ENCODE measurements at places on chromosomes 6 and 20.

DNA sequence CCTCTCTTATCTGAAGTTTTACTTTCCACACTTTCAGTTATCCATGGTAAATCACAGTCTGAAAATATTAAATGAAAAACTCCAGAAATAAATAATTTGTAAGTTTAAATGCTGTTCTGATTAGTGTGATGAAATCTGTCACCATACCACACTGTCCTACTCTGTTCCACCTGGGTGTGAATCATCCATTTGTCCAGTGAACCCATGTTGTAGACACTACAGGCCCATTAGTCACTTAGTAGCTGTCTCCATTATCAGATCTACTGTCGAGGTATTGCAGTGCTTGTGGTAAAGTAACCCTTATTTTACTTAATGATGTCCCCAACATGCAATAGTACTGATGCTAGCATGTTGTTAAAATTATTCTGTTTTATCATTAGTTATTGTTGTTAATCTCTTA lies 29.2 kb upstream of the MMS22L start:
- DNase-seq, result no peak

DNA sequence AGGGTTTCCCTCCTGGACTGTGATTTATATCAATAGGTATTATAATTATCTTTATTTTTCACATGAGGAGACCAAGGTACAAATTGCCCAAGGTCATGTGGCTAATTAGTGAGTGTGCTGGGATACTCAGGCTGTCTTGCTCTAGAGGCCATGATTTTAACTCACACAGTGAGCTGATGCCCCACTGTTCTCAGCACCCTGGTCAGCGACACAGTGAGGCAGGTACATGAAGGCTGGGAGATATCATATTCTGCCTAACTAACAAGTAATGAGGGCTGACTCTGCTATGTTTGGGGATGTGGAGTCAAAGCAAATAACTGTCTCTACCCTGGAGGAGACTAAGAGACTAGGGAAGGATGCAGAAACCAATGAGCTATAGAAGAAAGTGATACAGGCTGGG lies 501.1 kb downstream of the PTPRT start:
- no peak for DNase-seq

GRCh38 chr6:137122612-137123011 lies 50.8 kb downstream of the IL22RA2 start:
- no peak for DNase-seq

GRCh38 chr20:9211016-9211760 lies 142.3 kb downstream of the PLCB4 start:
- DNase-seq, result no peak

GRCh38 chr20:40953856-40954255 lies 74.8 kb upstream of the TOP1 start:
- no peak for DNase-seq

DNA sequence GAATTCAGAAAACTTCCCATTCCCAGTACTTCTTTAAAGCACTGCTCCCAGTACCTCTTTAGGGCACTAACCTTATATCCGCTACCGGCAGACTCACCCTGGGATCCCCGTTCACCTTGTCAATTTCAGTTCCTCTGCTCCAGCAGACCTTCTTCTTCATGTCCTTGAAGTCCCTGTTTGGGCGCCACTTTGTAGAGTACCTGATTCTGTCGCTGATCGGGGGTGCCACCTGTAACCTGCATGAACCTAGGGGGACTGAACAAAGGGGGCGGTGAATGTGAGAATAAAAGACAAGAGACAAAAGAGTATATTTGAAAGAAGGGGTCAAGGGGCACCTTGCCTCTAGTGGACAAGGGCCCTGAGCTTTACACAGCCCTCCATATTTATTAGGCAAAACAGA lies 4.9 kb upstream of the GINS1 start:
- no peak for DNase-seq

- DNase-seq, result no peak
These were observed 18.5 kb upstream of the SCUBE3 start for GRCh38 chr6:35195120-35195780.

DNA sequence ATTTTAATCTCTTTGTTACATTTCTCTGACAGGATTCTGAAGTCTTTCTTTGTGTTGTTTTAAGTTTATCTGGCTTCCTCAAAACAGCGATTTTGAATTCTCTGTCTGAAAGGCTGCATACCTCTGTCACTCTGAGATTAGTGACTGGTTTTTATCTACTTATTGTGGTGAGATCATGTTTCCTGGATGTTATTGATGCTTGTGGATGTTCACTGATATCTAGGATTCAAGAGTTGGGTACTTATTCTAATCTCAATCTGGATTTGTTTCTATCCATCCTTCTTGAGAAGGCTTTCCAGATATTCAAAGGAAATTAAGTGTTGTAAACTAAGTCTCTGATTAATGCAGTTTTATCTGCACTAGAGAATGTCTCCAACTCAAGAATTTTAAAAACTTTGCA lies 1076.1 kb upstream of the ADGRB3 start:
- DNase-seq, result no peak

GRCh38 chr6:28897369-28897745 lies 26.4 kb downstream of the TRIM27 start:
- DNase-seq, result no peak

DNA sequence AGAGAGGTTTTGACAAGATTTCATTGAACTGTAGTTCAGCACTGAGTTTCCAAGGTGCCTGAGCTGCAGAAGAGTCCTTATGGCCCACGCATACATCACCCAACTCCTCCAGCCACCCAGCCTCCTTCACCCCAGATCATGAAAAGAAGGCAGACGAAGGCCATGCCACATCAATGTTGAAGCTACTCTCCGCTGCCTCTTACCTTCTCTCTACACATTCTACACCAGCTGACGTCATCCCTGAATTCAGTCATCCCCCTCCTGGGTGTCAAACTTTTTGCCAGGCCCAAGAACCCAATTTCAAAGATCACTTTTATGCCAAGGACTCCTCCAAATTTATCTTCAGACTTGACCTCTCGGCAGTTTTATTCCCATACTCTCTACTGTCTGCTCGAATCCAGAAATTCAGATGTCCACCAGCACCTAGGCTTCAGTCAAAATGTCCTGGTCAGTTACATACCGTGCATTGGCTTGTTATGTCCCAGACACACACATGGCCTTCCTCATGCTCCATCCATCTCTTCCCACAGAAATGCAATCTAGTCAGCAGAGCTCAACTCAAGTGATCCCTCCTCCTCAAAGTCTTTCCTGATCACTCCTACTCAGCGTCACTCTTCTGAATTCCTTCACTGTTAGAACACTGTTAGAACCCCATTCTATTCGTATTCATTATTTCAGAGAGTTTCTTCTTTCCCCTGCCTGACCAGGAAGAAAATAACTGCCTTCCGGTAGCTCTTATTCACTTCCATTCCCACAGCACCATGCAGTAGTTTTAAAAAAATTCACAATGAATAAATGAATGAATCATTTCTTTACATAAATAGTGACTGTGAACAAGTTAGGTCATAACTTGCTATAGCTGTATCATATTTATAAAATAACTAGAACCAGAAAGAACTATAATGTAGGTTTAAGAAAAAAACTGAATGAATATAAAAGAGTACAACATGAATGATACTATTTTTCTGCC lies 11.5 kb downstream of the ATXN1 start:
- DNase-seq, result no peak

DNA sequence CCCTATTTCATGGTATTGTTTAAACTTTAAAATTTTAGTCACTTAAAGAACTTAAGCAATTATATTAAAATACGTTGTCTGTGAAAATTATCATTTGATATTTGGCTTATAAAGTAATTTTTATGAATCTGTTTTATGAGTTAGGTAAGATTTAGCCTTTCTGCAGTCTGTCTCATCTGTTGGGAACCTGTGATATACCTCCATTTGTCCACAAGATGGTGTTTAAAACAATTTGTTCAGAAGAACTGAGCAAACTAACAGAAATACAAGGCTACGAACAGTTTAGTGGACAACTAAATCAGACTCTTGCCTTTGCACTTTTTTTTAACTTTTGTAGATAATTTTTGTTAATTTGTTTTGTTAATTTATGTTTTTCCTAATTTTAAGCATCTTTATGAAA lies 92.4 kb downstream of the COL9A1 start:
- DNase-seq, result no peak

GRCh38 chr20:41476013-41476441 lies 109.4 kb upstream of the EMILIN3 start:
- DNase-seq, result no peak

GRCh38 chr6:16251706-16252105 lies 13.3 kb downstream of the GMPR start:
- DNase-seq, result no peak

- DNase-seq, result no peak
These were observed 712.4 kb downstream of the EPHA7 start for GRCh38 chr6:92706976-92707375.

GRCh38 chr20:18527836-18528235 lies 20.1 kb downstream of the SEC23B start:
- no peak for DNase-seq

DNA sequence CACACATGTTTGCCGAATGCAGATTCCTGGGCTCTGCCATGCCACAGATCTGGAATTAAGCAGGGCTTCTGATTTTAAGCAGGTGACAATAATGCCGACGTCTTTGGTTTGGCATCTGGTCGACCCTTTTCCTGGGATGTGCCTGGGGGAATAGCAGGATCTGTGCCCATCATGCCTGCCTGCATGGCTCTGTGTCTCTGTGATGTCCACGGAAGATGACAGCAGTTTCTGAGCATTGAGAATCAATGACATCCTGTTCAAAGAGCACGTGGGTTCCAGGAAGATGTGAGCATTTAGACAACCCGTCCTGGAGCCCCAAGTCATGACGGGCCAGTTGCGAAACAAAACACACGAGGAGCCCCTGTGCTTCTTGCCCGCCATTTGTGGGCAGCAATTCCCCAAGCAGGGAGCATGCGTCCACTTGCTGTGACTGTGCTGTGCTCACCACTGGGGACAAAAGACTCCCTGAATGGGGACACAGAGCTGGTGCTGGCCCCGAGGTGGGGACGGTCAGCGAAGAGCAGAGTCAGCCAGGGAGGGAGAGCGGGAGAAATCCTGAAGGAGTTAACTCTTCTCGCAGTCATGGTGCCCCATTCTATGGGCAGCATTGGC lies 110.1 kb downstream of the ERMARD start:
- DNase-seq, result no peak

Data from stimulated activated CD8-positive, alpha-beta memory T cell treated with anti-CD3 and anti-CD28 coated beads, Interleukin-7, amount 100 ng/mL, for 1 hour (primary cell).